ENCODE measurements at places on chromosomes 6 and 20.

DNA sequence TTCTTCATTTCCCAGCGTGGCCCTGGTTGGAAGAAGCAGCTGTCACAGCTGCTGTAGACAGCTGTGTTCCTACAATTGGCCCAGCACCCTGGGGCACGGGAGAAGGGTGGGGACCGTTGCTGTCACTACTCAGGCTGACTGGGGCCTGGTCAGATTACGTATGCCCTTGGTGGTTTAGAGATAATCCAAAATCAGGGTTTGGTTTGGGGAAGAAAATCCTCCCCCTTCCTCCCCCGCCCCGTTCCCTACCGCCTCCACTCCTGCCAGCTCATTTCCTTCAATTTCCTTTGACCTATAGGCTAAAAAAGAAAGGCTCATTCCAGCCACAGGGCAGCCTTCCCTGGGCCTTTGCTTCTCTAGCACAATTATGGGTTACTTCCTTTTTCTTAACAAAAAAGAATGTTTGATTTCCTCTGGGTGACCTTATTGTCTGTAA is 292.7 kb downstream of the ESR1 start:
- DNase-seq, result no peak

DNA sequence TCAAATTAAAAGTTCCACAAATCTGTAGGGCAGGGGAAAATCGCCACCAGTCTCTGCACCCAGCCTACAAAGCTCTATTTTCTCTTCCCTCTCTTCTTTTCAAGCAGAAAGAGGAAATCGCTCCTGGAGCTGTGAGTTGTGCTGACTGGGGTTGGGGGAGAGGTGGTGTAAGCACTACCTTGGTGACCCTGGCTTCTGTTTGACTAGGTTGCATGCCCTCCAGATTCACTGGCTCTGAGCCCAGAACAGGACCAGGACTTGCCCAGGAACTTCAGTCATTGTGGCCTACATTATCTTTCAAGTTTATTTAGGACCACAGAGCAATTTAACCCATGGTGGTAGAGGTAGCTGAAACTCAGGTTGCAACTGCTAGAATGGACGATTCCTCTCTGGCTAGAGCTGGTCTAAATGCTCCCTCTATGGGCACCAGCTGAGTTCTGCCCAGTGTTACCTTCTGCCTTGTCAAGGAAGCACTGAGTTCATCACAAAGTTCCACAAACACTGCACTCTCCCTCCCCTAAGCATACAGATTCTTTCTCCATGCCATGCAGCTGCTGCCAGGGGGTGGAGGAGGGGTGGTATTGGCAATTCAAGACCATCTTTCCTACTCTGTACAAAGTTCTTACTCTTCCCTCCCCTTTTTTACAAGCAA is 122.0 kb upstream of the BMP5 start:
- DNase-seq, result no peak

GRCh38 chr20:38198238-38198861 is 33.3 kb upstream of the TGM2 start:
- DNase-seq, result no peak

DNA sequence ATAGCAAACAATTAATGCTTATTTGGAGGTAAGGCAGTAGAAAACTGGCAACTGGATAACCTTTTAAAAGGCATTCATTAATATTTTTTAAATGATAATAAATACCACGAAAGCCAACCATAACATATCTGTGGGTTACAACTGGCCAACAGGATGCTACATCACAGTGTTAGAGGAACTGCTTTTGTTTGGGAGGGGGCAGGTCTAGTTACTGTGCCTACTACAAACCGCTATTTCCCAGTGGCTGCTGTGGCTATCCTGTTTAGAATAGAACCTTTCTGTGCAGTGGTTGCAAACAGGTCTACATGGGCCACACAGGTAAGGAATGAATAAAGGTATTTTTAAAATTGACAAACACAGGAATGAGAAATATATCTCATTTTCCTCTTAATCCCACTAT is 976 bp downstream of the PIGT start:
- no peak for DNase-seq

GRCh38 chr20:16459019-16459700 is 114.1 kb downstream of the KIF16B start:
- DNase-seq, result no peak

DNA sequence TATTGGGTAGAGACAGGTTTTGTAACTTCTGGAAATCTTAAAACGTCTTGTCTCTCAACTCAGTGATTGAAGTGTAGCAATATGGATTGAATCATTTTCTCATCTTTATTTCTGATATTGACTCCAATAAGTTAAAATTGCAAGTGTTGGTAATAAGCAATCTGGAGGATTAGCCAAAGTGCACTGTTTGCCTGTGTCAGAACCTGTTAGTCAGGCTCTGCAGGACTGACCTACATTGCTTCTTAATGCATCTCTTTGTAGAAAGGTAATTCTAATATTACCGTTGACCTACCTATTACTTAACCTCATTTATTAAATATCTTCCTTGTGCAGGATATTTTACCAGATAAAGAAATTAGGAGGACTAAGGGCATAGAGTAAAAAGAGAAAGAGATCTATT is 484.0 kb upstream of the CITED2 start:
- DNase-seq, result no peak

DNA sequence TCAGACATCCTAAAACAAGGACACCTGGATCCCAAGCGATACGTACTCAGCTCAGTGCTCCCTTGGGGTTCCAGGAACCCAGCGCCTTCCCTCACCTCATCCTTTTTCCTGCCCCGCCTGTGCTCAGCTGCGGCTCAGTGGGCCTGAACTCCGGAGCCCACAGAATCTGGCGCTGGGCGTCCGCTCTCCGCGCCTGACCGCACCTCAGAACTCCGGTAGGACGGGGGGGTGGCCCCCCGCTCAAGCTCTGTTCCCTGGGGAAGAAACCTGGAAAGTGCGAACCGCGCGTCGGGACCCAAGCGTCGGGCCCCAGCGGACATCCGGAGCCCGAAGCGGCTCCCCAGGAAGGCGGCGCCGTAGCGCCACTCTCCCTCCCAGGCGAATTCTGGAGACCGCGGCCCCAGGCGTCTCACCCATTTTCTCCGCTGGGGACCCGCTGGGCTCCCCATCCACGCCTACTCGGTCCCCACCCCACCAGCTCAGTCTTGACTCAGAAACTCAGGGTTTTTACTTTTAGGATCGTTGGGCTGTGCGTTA is 336 bp upstream of the LY6G5C start:
- DNase-seq, result no peak

- DNase-seq, result no peak
Measured at GRCh38 chr6:63584125-63584514, 11.8 kb downstream of the LOC128125822 start.

DNA sequence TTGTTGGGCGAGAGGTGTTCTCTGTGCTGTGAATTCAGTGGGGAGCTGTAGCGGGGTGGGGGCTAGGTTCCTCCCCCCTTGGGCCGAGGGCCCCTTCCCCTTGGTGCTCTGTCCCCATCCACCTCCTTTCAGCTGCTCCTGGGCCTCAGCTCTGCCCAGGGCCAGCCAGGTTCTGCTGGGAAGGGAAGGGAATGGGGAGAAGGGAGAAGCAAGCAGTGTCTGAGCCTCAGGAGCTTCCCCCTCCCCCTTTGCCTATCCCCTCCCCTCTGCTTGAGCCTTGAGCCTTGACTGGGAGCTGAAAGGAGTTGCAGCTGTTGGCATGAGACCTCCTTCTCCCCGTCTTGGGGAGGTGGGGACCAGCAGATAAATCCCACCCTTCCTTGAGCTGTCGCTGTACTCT is 576 bp upstream of the RRP36 start:
- no peak for DNase-seq

DNA sequence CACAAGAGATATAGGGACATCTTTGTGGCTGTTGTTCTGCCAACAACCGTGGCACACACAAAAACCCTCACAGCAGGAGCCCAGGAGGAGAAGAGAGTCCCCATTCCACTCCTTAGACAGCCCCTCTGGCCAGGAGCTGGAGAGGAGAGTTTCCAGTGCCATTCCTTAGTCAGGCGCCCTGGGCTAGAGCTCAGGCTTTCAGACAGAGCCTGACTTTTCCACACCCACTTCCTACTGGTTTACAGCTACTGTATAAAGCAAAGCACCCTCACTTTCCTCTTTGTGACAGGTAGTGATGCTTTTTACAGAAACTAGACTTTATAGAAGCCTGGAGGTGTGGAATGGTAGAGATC is 145.9 kb downstream of the SYCP2 start:
- no peak for DNase-seq

- DNase-seq, result no peak
Measured at GRCh38 chr20:51091406-51092195, 68.7 kb upstream of the KCNG1 start.

GRCh38 chr6:27311806-27312145 is 297 bp downstream of the POM121L2 start:
- DNase-seq, result no peak

DNA sequence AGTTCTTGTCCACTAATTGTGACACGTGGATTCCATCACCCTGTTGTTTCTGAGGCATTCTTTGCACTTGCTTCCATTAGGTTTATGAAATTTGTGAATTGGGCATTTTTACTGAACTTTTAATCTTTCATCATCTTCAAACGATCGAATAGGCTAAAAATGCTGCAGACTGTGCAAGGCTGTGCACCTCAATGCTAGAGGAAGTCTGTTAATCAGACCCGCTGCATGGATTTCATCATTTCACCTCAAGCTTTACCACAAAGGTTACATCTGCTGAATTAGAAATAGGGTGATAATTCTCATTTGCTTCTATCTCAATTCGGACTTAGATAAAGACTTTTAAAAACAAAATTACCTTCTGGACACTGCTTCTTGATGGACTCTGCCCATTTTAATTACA is 27.8 kb upstream of the F13A1 start:
- no peak for DNase-seq

DNA sequence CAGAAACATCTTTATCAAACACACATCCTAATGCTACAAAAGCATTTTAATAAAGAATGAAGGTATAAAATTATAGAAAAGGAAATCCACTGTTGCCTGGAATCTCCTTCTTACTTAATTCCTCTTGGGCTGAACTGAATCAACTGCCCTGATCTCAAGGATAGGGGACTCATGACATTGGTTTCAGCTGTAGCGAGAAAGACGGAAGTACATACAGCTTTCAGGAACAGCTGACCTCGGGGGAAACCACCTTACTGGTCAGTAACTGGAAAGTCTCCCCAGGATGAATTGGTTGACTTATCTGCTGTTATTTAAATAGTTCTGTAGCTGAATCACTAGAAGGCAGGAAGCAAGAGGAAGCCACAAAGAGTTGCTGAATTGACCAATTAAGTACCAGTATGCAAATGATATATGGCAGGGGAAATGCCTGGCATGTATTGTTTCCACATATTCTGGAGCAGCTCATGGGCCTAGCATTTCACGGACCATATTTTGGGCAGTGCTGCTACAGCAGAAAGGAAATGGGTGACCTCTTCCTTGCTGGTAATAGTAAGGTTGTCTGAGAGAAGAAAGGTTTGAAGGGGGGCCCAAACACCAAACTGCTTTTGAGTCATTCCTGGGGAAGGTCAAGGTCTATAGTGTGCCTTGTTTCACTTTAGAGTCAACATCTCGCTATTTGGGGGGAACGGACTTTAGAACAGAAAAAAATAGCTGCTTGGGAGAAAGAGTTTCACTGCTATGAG is 43.7 kb upstream of the MAP7 start:
- no peak for DNase-seq

- no peak for DNase-seq
Measured at GRCh38 chr20:36154700-36155628, at the start of gene EPB41L1. Gene EPB41L1, plus strand, starts transcription at chr20:36154740. Its CDS starts 19,038 bp downstream, at chr20:36173778.

GRCh38 chr20:24909086-24909780 is 39.8 kb upstream of the CST7 start:
- no peak for DNase-seq

GRCh38 chr6:55319961-55320695 is 7.1 kb upstream of the GFRAL start:
- no peak for DNase-seq

DNA sequence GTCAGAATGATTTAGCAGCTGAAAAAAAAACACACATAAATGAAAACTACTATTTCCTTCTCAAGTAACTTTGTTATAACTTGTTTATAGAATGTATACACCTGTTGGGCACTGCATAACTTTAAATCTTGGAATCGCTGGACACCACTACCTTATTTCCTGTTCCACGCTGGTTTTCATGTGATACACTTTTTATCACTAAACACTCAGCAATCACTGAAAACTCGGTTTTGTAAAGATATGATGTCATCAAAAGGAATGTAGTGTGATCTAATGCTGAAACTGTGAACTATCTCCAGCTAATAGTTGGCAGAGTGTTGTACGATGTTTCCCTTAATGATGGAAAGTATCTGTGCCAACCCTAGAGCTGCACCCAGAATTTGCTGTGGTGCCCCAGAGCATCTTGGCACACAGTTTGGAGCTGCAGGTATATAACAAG is 127.9 kb downstream of the BACH2 start:
- no peak for DNase-seq

- no peak for DNase-seq
Measured at GRCh38 chr6:37845930-37846329, 26.4 kb downstream of the ZFAND3 start.

- DNase-seq, result no peak
Measured at GRCh38 chr6:134816300-134816699, 133.6 kb downstream of the ALDH8A1 start.

DNA sequence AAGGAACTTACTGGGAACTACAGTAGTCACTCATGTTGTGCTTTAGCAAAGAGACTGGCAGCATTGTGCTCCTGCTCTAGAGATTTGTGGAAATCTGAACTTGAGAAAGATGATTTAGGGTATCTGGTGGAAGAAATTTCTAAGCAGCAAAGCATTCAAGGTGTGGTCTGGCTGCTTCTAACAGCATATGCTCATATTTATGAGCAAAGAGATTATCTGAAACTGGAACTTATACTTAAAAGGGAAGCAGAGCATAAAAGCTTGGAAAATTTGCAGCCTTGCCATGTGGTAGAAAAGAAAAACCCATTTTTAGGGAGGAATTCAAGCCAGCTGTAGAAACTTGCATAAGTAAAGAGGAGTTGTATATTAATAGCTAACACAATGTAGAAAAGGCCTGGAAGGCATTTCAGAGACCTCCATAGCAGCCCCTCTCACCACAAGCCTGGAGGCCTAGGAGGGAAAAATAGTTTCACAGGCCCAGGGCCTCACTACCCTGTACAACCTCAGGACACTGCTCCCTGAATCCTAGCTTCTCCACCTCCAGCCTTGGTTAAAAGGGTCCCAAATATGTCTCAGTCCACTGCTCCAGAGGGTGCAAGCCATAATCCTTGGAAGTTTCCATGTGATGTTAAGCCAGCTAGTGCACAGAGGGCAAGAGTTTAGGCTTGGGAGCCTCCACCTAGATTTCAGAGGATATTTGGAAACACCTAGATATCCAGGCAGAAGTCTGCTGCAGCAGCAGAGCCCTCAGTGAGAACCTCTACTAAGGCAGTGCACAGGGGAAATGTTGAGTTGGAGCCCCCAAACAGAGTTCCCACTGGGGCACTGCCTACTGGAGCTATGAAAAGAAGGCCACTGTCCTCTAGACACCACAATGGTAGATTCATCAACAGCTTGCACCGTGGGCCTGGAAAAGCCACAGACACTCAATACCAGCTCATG is 6.6 kb downstream of the EPM2A start:
- no peak for DNase-seq

- DNase-seq, result no peak
Measured at GRCh38 chr6:149680503-149680902, 32.0 kb upstream of the KATNA1 start.

Measured in activated T-cell treated with anti-CD3 and anti-CD28 coated beads for 1 hour (primary cell).